SK-N-SH (cell line): ENCODE measurements at places on chromosomes 7 and 10. TPM values are rescaled to one million over a fixed set of nuclear protein-coding genes. Genes with fewer than 3 reads are reported as not detected.

The FEZF1 gene
- not detected in 2 replicates for polyA plus RNA-seq

The AASS gene
- 0.92 and 1.2 TPM in 2 replicates for polyA plus RNA-seq

The PI4K2A gene
- polyA plus RNA-seq: 23.8 and 31.4 TPM in 2 replicates

The AKR1C8 gene
- polyA plus RNA-seq: not detected in 2 replicates

The DEPP1 gene
- polyA plus RNA-seq: 5.3 and 6.1 TPM in 2 replicates

The CRYGN gene
- polyA plus RNA-seq: not detected in 2 replicates

The NPC1L1 gene
- 0.03 TPM in 1 of 2 replicates, not detected in the other for polyA plus RNA-seq

The SDK1 gene
- 0.96 and 1.2 TPM in 2 replicates for polyA plus RNA-seq

The HECW1 gene
- not detected in 2 replicates for polyA plus RNA-seq

The VTI1A gene
- polyA plus RNA-seq: 8.3 and 12.4 TPM in 2 replicates

The SPDYE3 gene
- polyA plus RNA-seq: not detected in 2 replicates

The CALML5 gene
- polyA plus RNA-seq: not detected in 2 replicates

The OR2A12 gene
- not detected in 2 replicates for polyA plus RNA-seq

The PGAM2 gene
- 0.79 and 1.5 TPM in 2 replicates for polyA plus RNA-seq

The UFSP1 gene
- 4.5 and 5.6 TPM in 2 replicates for polyA plus RNA-seq

The ZCWPW1 gene
- 3.4 and 4.1 TPM in 2 replicates for polyA plus RNA-seq

The HOXA6 gene
- not detected in 2 replicates for polyA plus RNA-seq
